ENCODE measurements at places on chromosomes 12 and 14. TPM values are rescaled to one million over a fixed set of nuclear protein-coding genes. Genes with fewer than 3 reads are reported as not detected.

DNA sequence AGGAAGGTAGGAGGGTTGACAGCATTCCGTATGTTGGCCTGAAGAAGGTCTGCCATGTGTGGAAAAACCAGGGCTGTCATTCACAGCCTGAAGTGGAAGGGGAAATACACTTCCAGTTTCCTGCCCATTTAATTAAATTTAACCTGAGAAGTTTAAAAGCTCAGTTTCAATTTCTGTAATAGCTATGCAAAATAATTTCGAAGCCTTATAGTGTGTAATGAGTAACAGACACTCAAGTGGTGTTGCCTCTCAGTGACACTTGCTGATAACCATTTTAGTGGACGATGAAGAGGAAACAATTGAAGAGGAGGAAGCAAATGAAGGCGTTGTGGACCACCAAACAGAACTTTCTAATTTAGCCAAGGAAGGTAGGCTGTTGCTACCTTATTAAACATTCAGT, 44.8 kb downstream of the EP400 start:
- DNase-seq = no peak

DNA sequence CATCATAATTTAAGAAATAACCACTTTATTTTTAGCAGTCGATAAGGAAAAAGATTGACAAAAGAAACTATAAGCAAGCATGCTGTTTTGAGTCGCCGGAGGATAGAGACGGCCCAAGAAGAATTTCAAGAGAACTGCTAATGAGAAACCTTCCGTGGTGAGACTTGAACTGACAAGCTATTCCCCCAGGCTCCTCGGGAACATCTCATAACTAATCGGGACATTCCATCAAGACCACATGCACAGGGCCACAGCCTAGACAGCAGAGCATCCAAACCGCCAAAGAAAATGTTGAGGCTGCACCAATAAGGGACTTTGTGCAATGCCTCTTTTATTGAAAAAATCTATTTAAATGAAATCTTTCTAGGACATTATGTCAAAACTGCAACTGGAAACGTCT, 51.0 kb downstream of the YEATS4 start:
- no peak for DNase-seq

- DNase-seq = no peak
Measured at GRCh38 chr14:104319491-104320241, 181.3 kb downstream of the KIF26A start.

DNA sequence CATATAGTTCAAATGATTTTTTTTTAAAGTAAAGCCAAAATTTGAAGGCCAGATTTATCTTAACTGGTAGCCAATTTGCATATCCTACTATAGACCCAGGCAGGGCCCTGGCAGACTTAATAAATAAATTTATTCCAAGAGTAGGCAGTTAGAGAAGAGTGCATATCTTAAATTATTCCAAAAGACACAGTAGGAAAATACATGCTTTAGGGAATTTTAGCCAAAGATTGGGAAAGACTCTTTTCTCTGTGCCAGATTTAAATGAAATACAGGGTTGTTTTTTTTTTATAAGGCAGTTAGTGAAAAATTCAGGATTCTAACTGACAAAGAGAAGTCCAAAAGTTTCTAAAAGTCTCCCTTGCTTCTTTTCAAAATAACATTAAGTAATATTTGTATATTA, 65.5 kb downstream of the ST8SIA1 start:
- no peak for DNase-seq

GRCh38 chr14:34711796-34712712, 2.3 kb downstream of the CFL2 start:
- DNase-seq = no peak

DNA sequence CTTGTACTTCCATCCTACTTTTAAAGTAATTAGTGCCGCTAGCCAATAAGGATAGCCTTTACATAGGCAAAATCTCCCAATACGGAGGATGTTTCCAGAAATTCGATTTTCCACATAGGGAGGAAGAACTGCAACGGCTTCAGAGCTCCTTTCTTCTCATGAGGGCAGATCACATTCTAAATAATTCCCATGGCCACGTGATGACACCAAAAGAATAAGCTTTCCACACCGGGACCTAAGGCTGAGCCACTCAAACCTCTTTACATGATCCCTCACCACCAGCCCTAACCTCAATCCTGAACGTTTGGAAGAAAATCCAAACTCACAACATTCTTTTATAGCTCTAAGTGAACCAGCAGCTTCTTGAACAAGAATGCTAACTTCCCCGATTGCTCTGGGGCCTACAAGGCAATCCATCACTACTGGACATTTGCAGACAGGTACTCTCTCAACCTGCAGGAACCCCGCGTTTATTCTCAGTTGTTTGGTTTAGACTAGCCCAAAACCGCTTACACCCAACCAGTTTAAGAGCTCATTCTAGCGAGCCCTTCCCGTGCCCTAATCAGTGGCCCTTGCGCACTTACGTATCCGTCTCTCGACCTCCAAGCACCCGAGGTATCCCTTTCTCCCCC, 884 bp downstream of the CAPRIN2 start:
- DNase-seq = peak; percentile 28

- DNase-seq = no peak
Measured at GRCh38 chr12:105658389-105658788, 327.9 kb downstream of the C12orf75 start.

GRCh38 chr12:88418856-88419497, 161.3 kb downstream of the KITLG start:
- DNase-seq = no peak

DNA sequence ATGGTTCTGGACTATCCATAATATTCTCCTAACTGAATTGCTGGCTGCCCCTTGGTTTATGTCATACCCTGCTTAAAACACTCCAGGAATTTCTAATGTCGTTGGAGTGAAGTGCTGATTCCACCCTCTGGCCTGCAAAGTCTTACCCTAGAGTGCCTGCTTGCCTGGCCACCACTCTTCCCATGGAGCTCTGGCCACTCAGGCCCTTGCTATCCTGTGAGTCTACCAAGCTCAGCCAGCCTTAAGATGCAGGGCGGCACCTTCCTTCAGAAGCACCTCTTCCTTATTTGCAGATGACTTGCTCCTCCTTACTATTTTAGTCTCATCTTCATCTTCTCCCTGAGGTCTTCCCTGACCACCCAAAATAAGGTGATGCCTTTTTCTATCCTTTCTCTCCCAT, 35.3 kb downstream of the SLC6A15 start:
- no peak for DNase-seq

DNA sequence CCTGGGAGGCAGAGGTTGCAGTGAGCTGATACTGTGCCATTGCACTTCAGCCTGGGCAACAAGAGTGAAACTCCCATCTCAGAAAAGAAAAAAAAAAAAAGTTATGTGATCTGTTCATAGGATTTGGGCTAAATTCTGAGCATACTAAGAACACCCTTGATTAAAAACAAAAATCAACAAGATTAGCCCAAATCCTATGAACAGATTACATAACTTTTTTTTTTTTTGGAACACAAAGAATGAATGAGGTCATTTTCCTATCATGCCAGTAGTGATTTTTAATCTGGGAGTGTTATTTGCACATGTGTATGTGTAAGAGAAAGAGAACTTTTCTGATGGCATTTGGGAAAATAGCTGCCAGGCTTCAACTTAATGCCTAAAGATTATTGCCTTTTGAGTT, 208.7 kb downstream of the ERC1 start:
- peak; percentile 49 for DNase-seq

DNA sequence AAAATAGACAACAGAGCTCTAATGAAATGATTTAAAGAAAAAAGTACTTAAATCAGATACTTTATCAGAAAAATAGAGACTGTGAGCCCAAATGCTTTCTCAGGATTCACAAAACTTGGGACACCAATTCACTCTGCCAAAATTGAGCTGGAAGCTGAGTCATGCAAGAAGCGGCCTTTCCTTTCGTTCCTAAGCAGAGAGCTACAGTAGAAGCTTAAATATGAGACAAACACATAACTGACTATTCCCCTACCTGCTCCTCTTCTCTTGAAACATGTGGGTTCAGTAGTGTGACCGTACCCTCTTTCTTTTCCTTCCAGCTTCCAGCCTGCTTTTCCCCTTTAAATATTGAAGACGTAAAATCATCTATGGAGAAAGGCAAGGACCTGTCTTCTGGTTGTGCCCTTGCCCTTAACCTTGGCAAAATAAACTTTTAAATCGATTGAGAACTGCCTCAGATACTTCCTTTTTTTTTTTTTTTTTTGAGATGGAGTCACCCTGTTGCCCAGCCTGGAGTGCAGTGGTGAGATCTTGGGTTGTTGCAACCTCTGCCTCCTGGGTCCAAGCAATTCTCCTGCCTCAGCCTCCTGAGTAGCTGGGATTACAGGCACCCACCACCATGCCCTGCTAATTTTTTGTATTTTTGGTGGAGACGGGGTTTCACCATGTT, 4.4 kb upstream of the SDS start:
- peak; percentile 62 for DNase-seq

- no peak for DNase-seq
Measured at GRCh38 chr12:77324416-77324762, 259.0 kb upstream of the E2F7 start.

GRCh38 chr14:33842299-33842698, 108.6 kb downstream of the EGLN3 start:
- peak; percentile 55 for DNase-seq

DNA sequence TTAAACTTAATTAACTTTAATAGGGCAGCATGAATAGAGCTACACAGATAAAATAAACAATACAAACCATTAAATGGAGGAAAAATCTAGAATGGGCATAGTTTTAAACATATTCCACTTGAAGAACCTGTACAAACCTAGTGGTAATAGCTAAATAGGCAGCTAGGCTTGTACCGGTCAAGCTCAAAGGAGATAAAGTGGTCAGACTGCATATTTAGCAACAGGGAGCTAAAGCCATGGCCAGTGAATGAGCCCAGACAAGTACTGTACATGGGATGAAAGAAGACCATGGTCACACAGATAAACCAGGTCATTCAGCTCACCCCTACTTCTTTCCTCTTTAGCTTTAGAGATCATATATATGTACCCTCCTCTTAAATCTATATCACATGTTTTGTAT, 186.6 kb upstream of the KRR1 start:
- DNase-seq = no peak

GRCh38 chr14:58138031-58138713, 13.8 kb downstream of the ARMH4 start:
- DNase-seq = no peak

DNA sequence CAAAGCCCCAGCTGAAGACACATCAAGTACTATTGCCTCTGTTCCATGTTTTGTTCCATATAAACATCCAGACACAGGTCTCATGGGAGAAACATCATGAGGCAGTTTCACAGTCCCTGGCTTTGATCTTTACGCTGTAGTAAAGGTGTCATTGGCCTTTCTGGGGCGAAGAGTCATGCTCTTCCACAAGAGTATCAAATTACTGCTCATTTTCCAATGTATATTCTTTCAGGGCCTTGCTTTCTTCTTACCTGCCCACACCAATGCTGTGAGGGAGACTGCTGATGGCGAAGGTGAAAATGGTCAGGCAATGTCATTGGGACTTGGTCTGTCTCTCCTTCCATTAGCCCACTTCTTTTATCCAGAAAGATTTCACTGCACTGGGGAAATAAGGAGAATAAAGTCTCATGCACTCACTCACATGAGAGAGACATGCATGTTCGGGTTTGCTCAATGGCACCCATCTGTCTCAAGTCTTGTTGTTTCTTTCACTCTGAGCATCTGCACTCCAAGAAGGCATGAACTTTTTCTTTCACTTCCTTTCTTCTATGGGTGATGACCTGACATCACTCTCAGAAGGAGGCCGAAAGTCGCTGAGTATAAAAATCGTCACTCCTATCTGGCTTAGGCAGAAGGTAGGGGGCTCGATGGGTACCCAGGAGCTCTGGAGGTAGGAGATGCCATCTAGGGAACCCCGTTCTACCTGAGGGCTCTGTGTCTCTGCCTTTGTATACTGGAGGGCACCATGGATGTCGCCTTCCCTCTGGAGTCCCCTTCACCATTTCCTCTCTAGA, 1.3 kb upstream of the JDP2 start:
- no peak for DNase-seq

DNA sequence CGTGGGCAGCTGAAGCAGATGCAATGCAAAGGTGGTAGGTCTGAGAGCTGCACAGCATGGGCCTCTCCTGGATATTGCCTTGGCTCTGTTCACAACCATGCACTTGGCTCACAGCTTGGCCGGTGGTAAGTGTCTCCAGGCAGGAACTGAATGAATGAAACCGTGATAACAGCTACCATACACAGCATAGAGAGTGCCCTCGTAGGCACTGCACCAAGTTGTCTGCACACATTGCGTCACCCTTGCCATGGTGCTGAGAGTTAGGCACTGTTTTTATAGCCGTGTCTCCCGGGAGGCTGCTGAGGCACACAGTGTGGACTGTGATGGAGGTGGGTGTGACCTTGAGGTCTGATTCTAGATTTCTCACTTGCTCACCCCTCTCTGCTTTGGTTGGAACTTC, 157.6 kb upstream of the VASH1 start:
- no peak for DNase-seq

DNA sequence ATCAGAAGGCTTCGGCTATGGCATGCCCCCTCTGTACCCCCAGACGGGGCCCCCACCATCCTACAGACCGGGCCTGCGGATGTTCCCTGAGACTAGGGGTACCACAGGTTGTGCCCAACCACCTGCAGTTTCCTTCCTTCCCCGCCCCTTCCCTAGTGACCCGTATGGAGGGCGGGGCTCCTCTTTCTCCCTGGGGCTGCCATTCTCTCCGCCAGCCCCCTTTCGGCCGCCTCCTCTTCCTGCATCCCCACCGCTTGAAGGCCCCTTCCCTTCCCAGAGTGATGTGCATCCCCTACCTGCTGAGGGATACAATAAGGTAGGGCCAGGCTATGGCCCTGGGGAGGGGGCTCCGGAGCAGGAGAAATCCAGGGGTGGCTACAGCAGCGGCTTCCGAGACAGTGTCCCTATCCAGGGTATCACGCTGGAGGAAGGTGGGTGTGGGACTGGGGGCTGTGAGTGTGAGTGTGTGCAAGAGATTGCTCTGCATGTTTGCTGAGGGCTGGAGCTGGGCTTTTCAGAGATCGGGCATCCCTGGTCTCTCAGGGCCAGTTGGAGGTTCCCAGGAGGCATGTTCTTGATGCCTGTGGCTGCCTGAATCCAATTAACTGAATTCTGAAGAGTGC, 8.6 kb downstream of the NFATC4 start:
- DNase-seq = no peak

The TAS2R42 gene
- total RNA-seq = 2.4 TPM

The PRPF39 gene
- total RNA-seq = 35.6 TPM

The CLEC4C gene
- total RNA-seq = not detected

The IL22 gene
- 16.4 TPM for total RNA-seq

The PAPLN gene
- total RNA-seq = 5.1 TPM

The TPPP2 gene
- not detected for total RNA-seq

The DENND5B gene
- total RNA-seq = 26.2 TPM
